Stimulated activated CD4-positive, alpha-beta T cell treated with anti-CD3 and anti-CD28 coated beads, Interleukin-1b, Interleukin-23, amount 100 ng/mL, for 48 hours (primary cell): ENCODE measurements at places on chromosomes 2 and 18.

- DNase-seq, result no peak
Measured at GRCh38 chr2:81363800-81364199, 1059.2 kb upstream of the LRRTM1 start.

GRCh38 chr2:45681675-45682074 is 30.2 kb downstream of the PRKCE start:
- DNase-seq, result no peak

GRCh38 chr2:43906448-43907109 is 67.8 kb downstream of the ABCG8 start:
- no peak for DNase-seq

GRCh38 chr2:199569336-199569735 is 111.6 kb upstream of the SATB2 start:
- DNase-seq, result no peak

DNA sequence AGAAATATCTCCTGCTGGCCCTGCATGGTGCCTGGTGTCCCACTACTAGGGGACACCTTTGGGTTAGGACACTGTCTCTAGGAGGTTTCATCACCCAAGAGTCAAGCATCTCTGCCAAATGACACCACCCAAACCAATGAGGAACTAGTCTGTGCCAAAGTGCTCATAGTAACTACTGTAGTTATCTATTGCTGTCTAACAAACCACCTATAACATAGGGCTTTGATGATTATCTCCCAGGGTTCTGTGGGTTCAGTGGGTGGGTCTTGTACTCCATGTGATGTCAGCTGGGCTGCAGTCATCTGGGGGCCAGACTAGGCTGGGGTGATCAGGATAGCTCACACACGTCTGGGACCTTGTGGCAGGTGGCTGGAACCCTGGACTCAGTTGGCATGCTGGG is 59.8 kb downstream of the EPAS1 start:
- no peak for DNase-seq

DNA sequence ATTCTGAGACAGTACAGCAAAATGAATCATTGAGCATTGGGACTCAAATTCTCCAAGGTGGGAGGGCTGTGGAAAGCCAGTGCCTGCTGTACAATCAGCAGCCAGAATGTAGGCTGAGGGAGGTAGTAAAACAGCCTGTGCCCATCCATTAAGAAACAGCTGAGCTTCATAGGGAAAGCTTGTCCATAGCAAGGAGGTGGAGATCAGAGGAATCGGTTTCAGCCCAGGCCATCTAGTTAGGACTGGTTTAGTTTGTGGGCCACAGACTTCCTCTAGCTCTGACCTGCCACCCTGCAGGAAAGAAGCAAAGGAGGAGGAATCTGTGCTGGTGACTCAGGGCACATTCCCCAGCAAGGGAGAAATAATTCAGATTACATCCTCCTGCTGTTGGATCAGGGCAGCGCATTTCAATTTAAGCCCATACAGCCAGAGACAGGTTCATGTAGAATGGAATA is 333.4 kb downstream of the SETBP1 start:
- DNase-seq, result no peak

- DNase-seq, result no peak
Measured at GRCh38 chr2:16495509-16496208, 170.0 kb downstream of the CYRIA start.

DNA sequence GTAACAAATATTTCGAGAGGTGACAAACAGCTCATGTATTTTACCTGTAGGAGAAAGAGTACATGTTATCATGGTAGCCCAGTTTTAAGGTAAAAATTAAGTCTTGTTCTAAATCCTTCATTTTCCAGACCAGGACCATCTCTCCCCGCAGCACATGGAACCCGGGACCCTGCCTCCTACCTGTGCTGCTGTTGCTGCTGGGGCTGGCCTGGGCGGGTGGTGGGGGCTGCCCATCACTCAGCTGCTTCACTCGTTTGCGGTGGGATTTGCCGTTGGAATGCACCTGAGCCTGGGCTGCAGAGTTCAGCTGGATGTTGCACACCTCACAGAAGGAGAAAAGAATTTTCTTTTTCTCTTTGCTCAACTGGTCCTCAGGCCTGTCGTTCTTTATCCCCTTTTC is 92.1 kb downstream of the ZNF385B start:
- DNase-seq, result no peak

DNA sequence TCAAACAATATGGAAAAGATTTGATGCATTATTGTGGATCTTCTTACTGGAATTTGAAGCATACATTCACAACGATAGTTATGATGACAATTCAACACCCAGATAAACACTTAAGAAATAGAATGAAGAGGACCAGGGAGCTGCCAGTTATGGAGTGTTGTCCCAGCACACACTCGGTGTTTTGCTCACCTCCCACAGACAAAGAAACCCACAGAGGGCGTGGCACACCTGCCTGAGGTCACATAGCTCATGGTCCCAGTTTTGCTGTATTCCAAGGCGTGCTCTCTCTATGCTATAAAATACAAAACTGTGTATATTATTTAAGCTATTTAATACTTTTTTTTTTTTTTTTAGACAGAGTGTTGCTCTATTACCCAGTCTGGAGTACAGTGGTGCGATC is 31.1 kb downstream of the EFR3B start:
- no peak for DNase-seq

- no peak for DNase-seq
Measured at GRCh38 chr18:23992089-23992940, 22.2 kb upstream of the TTC39C start.

DNA sequence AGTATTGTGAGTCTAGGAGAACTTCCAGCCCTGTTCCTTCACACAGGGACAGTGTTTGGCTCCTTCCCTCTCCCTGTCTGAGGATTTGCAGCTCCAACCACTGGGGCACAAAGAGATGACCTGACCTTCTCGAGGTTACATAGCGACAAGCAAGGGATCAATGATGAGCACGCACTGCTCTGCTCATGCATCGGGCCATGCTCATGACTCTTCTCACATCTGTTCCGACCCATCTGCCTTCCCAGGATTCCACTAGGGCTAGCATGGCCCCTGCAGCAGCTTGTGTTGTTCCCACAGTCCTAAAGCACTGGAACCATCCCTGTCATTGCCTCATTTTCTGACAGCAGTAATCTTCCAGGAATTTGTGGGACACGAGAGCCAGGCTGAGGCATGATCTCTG is 78.8 kb upstream of the ARHGAP28 start:
- no peak for DNase-seq

GRCh38 chr2:54559593-54560145 is 103.5 kb downstream of the SPTBN1 start:
- DNase-seq, result no peak

- DNase-seq, result no peak
Measured at GRCh38 chr2:108632332-108633160, 86.7 kb upstream of the RANBP2 start.

DNA sequence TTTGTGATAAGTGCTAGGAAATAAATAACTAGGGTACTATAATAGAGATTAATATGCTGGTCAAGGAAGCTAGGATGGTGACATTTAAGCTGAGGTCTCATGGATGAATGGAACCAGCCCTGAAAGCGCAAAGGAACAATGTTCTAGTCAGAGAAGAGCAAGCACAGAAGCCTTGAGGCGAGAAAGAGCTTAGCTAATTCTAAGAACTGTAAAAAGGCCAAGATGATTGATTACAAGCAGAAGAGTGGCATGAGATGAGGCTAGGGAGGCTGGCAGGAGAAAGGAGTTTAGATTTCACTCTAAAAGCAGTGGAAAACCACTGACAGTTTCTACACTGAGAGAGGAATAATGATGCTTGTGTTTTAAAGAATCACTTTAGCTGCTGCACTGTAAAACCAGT is 3.4 kb upstream of the YIPF4 start:
- DNase-seq, result no peak
